ENCODE measurements at places on chromosomes 16 and 17. TPM values are rescaled to one million over a fixed set of nuclear protein-coding genes. Genes with fewer than 3 reads are reported as not detected.

Gene LDHD
- 20.5 TPM for total RNA-seq

Gene CES4A
- total RNA-seq = 15.7 TPM

Gene PPM1E
- total RNA-seq = 0.13 TPM

Gene SLC26A11
- total RNA-seq = 65.3 TPM

Gene EPOP
- total RNA-seq = 1.8 TPM

Gene COTL1
- 32.9 TPM for total RNA-seq

Gene ETV4
- 1.1 TPM for total RNA-seq

Gene TMEM88
- total RNA-seq = 13.4 TPM

Gene CACNG4
- 0.24 TPM for total RNA-seq

Gene OR1F1
- not detected for total RNA-seq

Gene WNT3
- total RNA-seq = 2.4 TPM

Gene PPL
- total RNA-seq = 84.9 TPM

Gene CCL13
- total RNA-seq = 1.7 TPM

Gene SGCA
- not detected for total RNA-seq

Gene TMC8
- 1.8 TPM for total RNA-seq

Gene GP1BA
- total RNA-seq = not detected

Gene CDK5R1
- 0.63 TPM for total RNA-seq

Gene SSH2
- total RNA-seq = 38.6 TPM

Gene KRT33A
- total RNA-seq = not detected

Gene CCL14
- 43.0 TPM for total RNA-seq

Gene CCL7
- not detected for total RNA-seq

Gene CLEC18B
- not detected for total RNA-seq

Gene NGFR
- 21.8 TPM for total RNA-seq

Gene FA2H
- total RNA-seq = 4.2 TPM

Gene BAHCC1
- total RNA-seq = 13.7 TPM

Gene LPCAT2
- 239 TPM for total RNA-seq

Gene UTS2R
- total RNA-seq = 6.6 TPM

Gene ZNF668
- total RNA-seq = 11.0 TPM

Gene MAP2K4
- total RNA-seq = 41.6 TPM

Gene ZNF287
- 15.0 TPM for total RNA-seq

Gene TBX21
- total RNA-seq = 0.73 TPM

Gene ZNF385C
- not detected for total RNA-seq

Gene TNFRSF17
- 0.67 TPM for total RNA-seq

Gene BTBD17
- not detected for total RNA-seq

Gene COX10
- total RNA-seq = 34.8 TPM

Gene TMEM204
- 85.3 TPM for total RNA-seq

Gene VPS9D1
- 3.1 TPM for total RNA-seq

Gene SOST
- total RNA-seq = not detected

Gene KCNJ18
- not detected for total RNA-seq

Gene MSLN
- not detected for total RNA-seq

Gene STH
- total RNA-seq = not detected

Gene OR2C1
- 1.1 TPM for total RNA-seq

Gene OR1A1
- total RNA-seq = not detected

Gene CLDN7
- total RNA-seq = 161 TPM

Gene TMC5
- total RNA-seq = 1.1 TPM

Gene ACSM2A
- not detected for total RNA-seq

Gene MYL11
- not detected for total RNA-seq

Gene NEUROD2
- not detected for total RNA-seq

Gene SETD1A
- 7.8 TPM for total RNA-seq

Gene C16orf54
- total RNA-seq = 0.40 TPM

Gene TRPV3
- total RNA-seq = 1.0 TPM

Gene VTN
- 0.39 TPM for total RNA-seq

Gene BAIAP3
- 0.45 TPM for total RNA-seq

Measured in thyroid gland (tissue), 4 donors.